T-helper 9 cell (primary cell): ENCODE measurements at places on chromosomes 2 and 18.

GRCh38 chr2:120421830-120422175 lies 75.9 kb downstream of the INHBB start:
- no peak for DNase-seq

DNA sequence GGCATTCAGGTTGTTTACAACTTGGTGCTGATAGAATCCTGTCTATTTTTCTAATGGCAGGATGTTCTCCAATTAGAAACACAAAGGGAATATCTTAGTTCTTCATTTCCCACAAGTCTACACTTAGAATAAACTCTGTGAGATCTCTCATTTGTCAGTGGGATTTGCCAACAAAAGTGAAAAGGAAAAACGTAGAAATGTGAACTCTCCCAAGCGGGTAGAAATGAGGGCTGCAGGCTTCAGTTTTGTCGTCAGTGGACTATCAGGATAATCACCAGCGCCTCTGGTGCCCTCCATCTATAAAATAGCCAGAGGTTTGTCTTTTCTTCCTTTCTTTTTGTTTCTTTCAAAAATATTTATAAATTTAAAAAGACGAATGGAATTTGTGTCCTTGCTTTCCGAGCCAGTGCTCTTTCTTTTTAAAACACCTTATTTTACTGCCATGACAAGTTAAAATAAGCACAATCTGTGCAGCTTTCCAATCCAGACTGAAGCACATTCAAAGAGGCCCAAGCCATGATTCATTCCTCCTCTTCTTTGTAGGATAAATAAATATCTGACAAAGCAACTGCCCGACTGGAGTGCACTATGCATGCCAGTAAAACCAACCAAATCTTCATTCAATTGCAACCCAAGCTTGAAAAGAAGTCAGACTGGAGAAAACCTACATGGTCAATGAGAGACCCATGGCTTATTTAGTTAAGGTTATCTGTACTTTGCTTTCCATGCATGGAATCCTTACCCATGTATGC lies 185.8 kb downstream of the ANKRD44 start:
- DNase-seq: no peak

GRCh38 chr2:58448065-58448507 lies 207.0 kb upstream of the FANCL start:
- DNase-seq: no peak

DNA sequence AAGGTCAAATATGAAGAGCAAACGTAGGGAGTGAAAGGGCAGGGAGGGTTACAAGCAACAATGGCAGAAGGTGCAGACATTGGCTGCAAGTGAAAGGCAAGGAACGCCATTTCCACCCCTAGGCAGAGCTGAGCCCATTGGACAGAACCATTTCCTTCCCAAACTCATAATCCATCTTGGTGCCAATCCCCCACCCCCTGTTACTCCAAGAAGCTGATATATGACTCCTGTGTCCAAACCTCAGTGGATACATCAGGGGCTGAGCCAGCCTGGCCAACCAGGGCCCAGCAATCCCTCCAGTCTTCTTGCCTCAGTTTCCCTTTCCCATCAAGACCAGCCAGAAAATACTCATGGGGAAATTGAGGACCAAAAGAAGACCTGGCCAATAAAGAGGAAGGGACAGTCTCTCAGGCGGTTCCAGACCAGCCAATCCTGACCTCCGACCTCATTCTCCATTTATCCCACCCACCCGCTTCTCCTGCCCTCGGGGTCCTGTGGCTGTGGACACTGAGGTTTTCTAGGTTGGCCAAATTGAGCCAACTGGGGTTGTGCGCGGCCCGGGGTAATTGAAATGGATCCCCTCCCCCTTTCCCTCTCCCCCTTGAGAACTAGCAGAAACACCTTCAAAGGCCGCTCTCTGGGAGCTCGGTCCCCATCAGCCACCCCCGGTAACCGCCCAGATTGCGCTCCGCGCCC lies 24.8 kb downstream of the TNS1 start:
- DNase-seq: no peak

DNA sequence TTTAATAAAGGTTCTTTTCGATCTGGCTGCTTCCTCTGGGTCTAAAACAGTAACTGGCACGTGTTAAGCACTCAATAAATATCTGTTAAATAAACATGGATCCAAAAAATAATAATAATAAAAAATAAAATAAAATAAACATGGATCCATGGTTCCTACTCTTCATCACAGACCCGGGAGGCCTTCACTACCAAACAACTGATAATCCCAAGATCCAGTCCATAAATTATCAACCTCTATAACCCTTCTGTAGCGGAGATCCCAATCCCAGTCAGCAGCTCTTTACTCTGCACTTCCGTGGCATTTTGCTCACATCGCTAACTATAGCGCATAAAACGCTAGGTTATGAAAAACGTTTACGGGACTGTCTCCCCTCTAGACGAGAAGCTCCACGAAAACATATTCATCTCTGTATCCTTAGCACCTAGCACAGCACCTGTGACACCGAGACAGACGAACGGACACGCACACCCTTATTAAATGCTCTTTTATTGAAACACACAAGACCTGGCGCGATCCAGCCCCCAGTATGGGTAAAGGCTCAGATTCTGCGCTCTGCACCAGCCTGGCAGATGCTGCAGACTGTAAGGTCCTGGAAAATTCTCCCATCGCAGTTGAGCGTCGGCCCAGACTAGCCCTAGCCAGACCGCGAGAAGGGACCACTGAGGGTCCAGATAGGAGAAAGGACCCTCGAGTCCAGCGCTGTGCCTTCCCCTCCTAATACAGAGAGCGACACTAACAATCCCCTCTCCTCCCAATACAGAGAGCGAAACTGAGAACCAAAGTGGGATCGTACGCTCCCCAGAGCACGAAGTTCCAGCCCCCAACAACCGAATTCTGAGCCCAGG lies 770 bp downstream of the NBAS start:
- no peak for DNase-seq

- DNase-seq: no peak
Measured at GRCh38 chr2:103792042-103792441, 1030.2 kb downstream of the TMEM182 start.

DNA sequence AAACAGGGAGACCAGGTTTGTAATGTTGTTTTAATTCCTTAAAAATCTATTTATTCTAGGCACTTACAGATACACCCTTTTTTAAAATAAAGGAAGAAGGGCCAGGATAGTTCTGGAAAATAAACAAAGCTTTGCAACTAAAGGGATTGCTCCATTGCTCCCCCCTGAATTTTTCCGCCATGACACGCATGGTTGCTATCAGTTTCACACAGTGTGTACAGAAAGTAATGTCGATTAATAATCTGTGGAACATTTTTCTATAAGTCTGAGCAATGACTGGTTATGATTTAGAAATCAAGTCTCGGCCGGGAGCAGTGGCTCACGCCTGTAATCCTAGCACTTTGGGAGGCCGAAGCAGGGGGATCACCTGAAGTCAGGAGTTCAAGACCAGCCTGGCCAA lies 90.8 kb downstream of the GAREM1 start:
- DNase-seq: no peak

DNA sequence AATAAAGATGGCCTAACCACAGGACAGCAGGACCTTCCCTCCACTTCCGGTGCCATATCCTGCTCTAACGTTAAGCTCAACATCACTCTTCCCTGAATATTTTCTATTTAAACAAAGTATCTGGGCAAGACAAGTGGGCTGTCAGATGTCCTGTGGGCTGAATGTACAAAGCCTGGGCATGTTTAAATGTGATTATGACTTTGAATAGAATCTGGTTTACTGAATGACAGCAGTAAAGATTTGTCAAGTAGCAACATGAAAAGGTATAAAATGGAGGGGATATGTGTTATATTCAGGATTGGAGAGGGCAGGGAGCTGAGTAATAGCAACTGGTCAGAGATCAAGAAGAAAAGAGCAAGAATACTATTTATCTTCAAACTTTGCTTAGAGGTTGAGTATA lies 540.9 kb downstream of the NRXN1 start:
- DNase-seq: no peak

DNA sequence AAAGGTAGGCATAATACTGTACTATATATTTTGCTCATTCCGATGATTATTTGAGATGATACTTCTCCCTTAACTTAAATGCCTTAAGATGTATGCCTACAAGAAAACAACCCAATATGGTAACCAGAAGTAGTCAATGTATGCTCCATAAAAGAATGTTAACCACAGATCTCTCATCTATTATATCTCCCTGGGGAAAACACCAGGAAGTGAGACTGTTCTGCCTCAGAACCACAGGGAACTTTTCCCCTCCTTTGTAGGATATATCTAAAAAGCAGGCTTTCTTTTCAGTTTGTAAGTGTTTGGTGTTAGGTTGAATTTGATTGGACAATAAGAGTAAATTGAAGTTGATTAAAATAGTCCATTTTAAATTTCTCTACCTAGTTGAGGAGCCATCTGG lies 1160.5 kb upstream of the NXPH2 start:
- no peak for DNase-seq

DNA sequence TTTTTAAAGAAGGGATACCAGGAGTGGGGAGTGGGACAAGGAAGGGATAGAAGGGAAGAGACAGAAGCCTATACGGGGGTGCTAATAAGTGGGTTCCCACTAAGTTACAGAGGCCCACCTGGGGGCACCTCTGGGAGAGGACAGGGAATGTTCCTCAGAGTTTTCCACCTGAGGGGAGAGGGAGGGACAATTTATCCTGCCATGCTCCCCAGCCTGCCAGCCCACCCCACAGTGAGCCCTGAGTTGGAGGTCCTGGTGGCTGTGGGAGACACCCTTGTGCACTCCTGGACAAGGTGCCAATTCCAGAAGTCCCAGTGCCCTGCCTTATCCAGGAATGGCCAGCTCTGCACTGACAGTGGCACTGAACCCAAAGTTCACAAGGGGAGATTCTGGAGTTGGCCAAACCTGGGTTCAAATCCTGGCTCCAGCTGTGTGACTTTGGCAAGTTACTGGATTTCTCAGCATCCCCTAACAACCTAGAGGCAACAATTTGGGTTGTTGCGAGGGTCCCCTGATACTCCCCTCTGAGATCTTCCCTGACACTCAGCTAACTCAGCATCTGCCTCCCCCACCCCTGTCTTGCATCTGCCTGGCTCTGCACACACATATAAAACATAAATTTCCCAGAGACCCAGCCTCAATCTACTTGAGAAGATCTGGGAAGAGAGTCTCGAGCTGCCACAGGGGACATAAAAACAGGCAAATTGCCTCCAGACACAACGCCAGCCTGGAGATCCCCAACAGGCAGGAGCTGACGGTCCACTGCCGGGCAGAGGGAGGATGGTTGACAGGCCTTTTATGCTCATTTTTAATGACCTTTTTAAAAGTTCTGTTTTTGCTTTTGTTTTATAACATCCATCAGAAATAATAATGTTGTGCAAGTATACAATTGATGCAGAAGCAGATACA lies 98.7 kb upstream of the ST3GAL5 start:
- no peak for DNase-seq

GRCh38 chr2:39938035-39938835 lies 159.2 kb upstream of the THUMPD2 start:
- no peak for DNase-seq

DNA sequence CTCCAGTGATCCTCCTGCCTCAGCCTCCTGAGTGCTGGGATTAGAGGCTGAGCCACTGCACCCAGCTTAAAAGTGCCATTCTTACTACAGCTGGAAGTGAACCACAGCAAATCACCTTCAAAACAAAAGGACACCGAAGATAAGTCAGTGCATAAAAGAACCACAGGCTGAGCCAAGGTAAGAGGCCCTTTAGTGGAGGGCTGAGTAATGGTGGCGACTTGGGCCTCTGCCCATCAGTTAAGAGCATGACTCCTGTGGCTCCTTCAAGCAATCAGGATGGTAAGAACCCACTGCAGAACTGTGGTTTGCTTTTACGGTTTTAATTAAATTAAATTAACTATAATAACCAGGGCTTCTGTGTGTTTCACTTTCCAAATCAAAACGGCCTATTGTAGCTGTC lies 75.1 kb downstream of the CTAGE1 start:
- DNase-seq: no peak

- DNase-seq: no peak
Measured at GRCh38 chr2:65294701-65295100, 67.1 kb downstream of the ACTR2 start.

DNA sequence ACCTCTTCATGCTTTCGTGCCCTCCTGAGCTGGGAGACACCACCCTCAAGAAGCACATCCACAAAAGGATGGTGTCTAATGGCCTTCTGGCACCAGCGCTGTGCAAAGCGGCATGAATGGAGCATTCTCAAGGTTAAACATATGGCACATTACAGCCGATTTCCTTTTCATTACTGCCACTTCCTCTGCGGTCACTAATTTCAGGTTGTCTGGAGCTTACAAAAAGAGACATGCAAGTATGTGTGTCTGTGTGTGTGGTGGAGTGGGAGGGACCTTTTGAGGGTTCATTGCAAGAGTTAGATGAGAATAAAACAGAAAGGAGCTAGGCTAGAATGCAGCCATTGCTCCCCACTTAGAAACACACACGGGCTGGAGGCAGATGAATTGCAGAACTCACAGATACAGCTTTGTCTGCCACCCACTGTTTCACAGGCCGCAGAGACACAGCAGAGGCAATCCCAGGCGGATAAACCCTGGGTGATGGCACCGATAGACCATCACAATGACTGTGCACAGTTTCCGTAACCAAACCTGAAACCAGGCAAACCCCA lies 76.0 kb downstream of the TGIF1 start:
- DNase-seq: peak; percentile 1

DNA sequence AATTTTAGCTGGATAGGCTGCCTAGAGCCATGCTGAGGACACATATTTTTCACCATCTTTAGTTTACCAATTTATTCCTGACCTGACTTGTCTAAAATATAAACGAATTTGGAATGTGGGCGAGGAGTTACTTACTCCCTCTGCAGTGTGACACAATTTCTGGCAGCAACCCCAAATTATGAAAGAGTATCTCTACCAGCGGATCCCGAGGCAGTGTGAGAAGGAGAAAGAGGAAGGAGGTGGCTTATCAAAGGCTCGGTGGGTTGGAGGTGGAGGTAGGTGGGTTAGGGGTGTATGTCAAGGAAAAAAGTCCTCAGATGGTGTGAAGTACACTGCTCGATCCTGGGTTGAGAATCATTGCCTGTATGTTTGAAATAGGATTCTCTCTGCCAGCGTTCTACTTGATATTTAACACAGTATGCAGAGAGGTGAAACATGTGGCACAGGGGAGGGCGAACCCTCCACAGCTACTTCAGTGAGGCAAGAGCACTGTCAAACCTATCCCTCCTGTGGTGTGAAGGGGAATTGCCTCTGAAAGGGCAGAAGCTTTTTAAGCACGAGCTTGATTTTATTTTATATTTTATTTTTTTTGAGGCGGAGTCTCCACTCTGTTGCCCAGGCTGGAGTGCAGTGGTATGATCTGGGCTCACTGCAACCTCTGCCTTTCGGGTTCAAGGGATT lies 76.0 kb downstream of the RFTN2 start:
- DNase-seq: no peak

- peak; percentile 72 for DNase-seq
Measured at GRCh38 chr2:234483568-234484251, 13.2 kb downstream of the ARL4C start.

GRCh38 chr2:168434146-168434545 lies 21.9 kb upstream of the CERS6 start:
- no peak for DNase-seq
